ENCODE measurements at places on chromosomes 16 and 17.

GRCh38 chr16:68126395-68126794 lies 41.2 kb downstream of the NFATC3 start:
- no peak for DNase-seq

GRCh38 chr16:50594308-50595260 lies 46.4 kb downstream of the NKD1 start:
- peak; percentile 0 for DNase-seq

GRCh38 chr17:74182041-74182723 lies 21.3 kb upstream of the RPL38 start:
- DNase-seq = no peak

- DNase-seq = no peak
These were observed 2.3 kb downstream of the C17orf99 start for GRCh38 chr17:78148286-78149016.

- DNase-seq = no peak
These were observed 3.4 kb downstream of the USH1G start for GRCh38 chr17:74919440-74920305.
